ENCODE measurements at places on chromosomes 2 and 18.

DNA sequence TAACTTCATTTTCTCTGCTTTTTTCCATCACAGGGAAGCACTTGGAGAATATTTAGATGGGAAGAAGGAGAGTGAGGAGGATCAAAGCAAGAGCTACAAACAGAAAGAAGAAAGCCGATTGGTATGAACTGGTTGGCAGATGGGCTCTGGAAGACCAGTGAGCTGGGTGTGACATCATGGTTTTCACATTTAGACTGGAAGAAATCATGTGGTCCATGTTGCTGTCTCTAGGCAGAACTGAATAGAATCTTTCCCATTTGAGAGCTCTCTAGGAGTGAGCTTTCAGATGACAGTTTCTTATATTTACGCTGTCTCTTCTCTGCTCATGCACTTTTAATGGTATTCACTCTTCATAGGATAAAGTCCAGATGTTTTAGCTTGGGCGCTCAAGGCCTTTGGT lies 12.6 kb downstream of the DRC1 start:
- DNase-seq: no peak

GRCh38 chr2:159788253-159788652 lies 9.8 kb downstream of the CD302 start:
- no peak for DNase-seq

DNA sequence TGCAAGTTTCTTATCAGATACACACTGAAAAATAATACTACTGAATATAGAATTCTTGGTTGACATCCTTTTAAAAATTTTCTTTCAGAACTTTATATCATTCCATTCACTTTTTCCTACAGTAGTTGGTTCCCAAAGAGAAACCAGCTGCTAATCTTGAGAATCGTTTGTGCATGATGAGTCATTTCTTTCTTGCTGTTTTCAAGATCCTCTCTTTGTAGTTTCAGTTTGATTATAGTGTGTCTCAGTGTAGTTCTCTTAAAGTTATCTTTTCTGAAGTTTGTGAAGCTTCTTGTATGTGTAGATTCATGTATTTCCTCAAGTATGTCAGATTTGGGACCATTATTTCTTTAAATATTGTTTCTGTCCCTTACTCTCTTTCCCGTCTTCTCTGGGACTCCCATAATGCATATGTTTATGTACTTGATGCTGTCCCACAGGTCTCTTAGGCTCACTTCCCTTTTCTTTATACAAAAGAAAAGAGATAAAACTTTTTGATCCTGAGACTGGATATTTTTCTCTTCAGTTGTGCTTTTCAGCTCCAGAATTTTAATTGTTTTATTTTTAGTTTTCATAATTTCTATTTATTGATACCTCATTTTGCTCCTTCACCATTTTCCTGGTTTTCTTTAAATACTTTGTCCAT lies 801.0 kb downstream of the TDRD15 start:
- no peak for DNase-seq

DNA sequence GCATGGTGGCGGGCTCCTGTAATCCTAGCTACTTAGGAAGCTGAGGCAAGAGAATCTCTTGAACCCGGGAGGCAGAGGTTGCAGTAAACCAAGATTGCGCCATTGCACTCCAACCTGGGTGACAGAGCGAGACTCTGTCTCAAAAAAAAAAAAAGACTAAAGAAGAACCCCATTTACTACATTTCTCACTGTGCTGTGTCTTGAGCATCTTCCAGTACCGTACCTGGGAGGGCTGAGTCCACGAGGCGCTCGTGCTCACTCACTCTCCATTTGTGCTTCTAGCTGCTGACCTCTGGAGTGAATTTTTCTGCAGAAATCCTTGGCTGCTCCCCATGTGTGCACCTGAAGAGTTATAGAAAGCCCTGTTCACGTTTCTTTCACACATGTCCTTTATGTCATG lies 204.8 kb downstream of the LDLRAD4 start:
- DNase-seq: no peak

GRCh38 chr2:50547521-50547920 lies 484.4 kb downstream of the NRXN1 start:
- DNase-seq: no peak

DNA sequence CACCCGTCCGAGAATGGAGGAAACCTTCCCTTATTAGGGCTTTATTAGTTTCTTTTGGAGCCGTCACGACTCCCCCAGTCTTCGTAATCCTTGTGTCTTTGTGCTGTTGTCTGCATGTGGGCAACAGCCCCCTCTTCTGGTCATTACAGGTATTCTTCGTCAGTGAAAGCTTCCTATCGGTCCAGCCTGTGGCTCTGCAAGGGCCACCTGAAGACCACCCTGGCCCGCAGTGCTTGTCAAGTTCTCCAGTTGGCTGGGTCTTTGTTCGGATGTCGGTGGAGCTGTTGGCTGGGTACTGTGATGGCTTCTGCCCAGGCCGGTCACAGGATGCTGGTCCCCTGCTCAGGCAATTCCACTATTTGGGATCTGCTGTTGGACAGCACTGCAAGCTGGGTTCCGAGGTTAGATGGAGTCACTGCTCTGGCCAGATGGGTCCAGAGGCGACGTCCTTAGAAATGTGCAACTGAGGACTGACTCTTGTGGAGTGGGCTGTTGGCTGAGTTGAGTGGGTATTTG lies 19.2 kb downstream of the E2F6 start:
- DNase-seq: peak; percentile 7

DNA sequence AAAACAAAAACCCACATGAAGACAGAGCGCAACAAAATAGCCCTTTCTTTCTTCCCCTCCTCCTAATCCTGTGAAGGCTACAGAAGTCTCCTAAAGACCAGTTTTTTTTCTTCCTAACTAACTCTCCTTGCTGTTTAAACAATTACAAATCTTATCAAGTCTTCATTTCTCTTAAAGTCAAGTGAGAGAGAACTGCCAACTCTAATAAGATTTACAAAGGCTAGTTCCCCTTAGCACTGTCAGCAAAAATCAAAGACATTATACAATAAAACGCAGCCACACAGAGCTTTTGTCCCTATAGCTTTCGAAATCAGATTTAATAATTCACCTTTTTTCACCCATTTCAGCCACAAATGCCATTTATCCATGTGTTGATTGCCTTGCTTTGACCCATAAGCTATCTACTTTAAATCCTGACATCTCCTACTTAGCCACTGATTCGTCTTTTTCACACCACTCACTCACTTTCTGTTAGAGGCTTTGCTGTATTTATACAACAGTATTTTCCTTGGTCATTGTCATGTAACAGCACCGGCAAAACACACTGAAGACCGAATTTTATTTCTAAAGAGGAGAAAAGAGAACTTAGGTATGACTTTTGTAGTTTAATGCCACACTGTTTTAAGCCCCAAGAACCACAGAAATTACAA lies 5.9 kb downstream of the NRXN1 start:
- DNase-seq: peak; percentile 30

DNA sequence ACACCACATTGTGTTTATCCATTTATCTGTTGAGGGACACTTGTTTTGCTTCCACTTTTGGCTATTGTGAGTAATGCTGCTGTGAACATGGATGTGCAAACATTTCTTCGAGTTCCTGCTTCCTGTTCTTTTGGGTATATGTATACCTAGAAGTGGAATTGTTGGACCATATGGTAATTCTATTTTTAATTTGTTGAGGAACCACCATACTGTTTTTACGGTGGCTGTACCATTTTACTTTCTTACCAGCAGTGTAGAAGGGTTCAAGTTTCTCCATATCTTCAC lies 23.1 kb downstream of the ANXA4 start:
- no peak for DNase-seq

- no peak for DNase-seq
These were observed 69.1 kb downstream of the LRRFIP1 start for GRCh38 chr2:237696461-237696860.

GRCh38 chr2:198591586-198591985 lies 787.2 kb downstream of the PLCL1 start:
- no peak for DNase-seq

DNA sequence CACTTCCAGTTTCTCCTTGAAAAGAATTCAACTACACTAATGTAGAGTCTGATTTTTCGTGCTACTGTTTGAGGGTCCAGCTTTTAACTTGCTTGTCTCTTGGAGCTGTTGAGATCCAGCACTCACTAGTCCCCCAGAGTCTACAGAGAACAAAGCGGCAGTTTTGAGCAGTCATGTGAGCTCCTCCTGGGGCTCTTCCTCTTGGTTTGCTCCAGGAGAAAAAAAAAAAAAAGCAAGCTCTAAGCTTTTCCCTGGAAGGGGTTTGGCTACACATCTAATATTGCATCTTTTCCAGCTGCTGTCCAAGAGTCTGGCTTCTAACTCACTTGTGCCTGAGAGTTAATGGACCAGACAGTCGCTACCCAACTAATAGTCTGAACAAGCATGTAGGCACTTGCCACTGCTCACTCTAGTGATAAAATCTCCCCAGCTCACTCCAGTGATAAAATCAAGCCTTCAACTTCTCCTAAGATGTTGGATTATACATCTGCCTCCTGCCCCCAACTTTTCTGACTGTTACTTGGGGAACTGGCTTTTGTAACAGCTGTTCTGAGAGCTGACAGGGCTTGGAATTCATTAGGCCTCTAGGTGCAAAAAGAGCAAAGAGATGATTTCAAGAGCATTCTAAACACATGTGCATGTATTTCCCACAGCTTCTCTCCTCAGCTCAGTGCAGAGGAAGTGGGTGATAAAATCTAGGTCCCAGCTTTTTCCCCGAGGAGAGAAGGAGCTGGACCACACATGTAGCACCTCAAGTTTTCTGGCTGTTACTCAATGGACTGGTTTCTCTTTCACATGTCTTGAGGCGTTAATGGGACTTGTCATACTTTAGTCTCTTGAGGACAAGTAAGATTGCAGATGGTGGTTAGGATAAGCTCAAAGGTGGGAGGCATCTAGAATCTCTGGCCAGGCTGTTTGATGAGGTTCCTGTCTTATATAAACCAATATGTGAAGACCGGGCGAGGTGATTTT lies 750.5 kb downstream of the LRP1B start:
- no peak for DNase-seq

DNA sequence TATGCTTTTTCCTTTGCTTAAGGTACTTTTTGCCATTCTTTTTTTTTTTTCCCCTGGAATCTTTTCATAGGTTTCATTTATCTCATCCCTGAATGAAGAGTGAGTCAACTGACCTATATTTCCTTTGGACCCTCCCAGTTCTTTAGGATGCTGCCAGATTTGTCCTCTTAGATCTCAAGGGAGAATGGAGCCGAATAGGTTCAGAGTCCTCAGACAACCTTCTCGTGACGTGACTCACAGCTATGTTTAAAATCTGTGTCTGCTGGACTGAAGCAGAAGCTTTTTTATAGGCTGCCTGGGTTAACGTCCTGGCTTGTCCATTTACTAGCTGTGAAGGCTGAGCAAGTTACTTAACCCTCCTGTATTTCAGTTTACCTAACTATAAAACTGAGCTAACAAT lies 358.6 kb downstream of the DLGAP1 start:
- DNase-seq: no peak

DNA sequence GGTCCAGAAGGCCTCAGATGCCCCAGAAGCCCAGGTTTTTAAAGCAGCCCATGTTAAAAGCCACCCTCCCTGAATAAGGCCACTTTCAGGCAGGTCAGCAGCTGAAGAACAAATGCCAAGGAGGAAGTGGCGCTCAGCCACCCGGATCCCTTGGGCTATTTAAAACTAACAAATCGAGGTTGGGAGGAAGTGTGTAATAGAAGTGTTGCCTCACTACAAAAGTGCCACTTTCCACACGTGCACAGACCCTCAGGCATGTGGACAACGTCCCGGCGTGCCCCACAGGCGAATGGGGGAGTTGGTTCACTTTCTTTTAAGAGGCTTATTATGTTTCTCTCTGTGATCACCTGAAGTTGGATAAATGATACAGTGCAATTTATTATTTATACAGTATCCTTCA lies 173.8 kb upstream of the SALL3 start:
- no peak for DNase-seq

DNA sequence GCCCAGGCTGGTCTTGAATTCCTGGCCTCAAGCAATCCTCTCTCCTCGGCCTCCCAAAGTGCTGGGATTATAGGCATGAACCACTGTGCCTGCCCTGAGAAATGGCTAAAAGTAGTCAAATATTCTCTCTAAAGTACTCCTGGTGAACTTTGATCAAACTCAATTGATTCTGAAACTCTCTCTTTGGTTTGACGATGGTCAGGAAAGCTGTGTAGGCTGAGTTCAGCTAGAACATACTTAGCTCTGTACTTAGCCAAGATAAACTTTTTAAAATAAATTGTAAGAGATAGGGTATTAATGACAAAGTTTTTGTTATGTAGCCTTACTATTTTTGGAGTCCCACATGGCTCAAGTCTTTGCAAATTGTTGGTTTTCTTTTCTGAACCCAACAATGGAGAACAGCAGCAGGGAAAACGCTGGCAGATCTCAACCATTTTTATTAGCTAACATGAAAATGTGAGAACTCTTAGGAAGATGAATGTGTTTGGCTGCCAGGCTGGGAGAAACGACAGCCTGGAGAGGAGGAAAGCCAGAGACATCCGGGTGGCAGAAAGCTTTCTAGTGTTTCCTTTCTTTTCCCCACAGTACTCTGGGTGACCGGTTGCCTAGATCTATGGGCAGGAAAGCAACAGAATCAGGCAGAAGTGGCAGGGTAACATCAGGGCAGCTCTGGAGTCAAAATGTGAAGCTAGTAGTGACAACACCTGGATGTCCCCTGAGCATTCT lies 193.0 kb upstream of the LHCGR start:
- DNase-seq: no peak

GRCh38 chr2:174198846-174199564 lies 49.3 kb downstream of the OLA1 start:
- no peak for DNase-seq

- DNase-seq: no peak
These were observed 36.5 kb downstream of the RHOB start for GRCh38 chr2:20483194-20483895.

DNA sequence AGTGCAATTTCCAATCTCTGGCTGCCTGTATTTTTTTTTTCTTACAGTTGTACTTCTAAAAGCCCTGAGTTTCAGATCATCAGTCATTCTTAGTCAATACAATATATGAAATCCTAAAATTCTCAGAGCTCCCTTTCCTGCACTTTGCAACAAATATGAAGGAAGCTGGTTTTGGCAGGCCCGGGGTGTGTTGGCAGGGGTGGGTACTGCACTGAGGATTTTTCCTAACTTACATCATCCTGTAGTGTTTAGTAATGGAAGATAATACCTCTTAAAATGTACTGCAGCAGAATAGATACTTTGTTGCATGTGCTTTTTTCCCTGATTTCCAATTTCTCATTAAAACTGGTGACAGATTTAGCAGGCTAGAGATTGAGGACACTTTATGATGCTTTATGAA lies 374.6 kb downstream of the PTH2R start:
- no peak for DNase-seq

Measured in NCI-H1092 treated with DMSO at 0.1 percent for 48 hours (cell line).